NCI-H146 (cell line): ENCODE measurements at places on chromosomes 11 and 22.

DNA sequence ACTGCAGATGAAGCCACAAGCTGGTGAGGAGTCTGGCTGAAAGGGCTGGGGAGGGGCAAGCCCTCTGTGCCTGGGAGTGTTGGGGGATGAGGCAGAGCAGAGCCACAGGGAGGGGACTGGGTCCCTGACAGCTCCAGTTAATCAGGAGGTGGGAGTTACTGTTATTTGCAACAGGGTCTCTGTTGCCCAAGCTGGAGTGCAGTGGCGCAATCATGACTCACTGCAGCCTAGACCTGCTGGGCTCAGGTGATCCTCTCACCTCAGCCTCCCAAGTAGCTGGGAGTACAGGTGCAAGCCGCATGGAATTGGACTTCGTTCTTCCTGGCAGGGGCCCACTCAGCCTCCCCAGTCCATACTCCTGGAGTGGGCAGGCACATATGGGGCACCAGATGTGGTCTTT, 7.7 kb downstream of the SCN2B start:
- no peak for DNase-seq

GRCh38 chr11:87198266-87198881, 160.6 kb downstream of the TMEM135 start:
- no peak for DNase-seq

DNA sequence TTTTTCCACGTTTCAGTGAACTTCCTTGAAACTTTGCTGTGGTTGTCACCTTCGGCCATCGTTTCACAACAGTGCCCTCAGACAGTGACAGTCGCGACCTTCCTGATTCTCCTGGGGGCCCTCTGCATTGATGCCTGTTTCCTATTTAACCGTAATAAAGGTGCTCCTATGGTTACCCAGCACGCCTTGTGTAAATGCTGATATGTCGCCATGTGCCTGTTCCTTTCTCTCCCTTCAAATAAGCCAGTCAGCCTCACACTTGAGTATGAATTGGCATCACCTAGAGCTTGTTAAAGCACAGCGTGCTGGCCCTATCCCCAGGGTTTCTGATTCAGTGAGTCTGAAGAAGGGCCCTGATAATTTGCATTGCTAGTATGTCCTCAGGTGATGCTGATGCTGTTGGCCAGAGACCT, 104.8 kb downstream of the MICAL2 start:
- DNase-seq = peak; percentile 94

DNA sequence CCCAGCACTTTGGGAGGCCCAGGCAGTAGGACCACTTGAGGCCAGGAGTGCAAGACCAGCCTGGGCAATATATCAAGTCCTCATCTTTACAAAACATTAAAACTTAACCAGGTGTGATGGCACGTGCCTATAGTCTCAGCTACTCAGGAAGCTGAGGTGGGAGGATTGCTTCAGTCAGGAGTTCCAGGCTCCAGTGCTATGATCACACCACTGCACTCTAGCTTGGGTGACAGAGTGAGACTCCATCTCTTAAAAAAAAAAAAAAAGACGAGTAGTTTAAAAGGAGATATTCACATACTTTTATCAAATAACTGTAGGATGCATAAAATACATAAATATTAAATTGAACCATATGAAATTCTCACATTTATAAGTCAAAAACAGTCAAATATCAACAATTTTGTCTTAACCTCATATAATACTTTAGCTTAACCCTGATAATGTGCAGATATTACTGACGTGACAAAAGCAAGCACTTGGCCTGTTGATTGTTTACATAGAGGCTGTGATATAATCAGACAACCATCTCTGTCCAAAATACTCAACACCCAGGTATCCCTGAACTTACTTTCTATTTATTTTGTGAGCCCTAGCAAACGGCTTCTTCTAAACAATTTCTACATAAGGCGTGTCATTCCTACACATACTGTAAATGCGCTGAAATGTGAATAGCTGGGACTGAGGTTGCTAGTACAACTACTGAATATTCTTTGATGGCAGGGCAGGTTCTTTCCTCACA, 57.0 kb downstream of the PRCP start:
- DNase-seq = no peak

- DNase-seq = no peak
Measured at GRCh38 chr22:44891791-44892190, 118.0 kb downstream of the PHF21B start.

GRCh38 chr11:100949443-100949842, 180.2 kb downstream of the PGR start:
- DNase-seq = no peak

DNA sequence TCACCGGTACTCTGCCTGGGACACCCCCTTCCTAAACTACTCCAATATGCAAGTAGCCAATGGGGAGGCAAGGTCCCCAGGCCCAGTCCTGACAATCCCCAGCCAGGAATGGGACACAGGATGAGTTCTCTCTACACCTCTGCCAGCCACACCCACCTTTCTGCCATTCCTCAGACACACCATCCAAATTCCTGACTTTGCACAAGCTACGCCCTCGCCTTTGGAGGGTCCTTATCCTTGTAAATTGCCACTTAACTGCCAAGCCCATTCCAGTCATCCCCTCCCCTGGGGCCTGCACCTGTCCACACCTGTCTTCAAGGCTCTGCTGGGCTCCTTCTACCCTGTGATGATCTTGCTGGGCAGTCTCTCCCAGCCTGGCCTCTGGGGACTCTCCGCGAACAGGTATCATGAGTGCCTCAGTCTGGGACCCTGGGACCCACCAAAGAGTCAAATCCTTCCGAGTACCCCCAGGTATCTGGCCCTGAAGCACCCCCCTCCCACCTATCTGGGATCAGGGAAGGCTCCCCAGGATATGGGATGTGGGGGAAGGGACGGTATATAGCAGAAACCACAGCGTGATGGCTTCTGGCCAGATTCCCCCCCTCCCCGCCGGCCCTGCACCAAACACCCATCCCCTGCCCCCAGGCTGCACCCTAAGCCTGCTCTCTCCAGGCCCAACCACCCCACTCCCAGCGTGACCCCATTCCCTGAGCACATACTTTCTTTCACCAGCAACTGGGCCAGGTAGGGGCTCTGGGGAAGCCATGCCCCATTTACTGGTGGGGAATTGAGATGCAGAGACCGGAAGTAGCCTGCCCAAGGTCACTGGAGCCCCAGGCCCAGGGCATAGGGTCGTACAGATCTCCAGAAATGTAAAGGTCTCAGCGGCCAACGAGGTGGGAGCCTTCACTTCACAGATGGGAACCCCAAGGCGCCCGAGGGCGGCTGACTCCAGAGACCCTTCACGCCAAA, 806 bp downstream of the ARAP1 start:
- DNase-seq = peak; percentile 30
